HFFc6 (cell line): ENCODE measurements at places on chromosomes 12 and 14. TPM values are rescaled to one million over a fixed set of nuclear protein-coding genes. Genes with fewer than 3 reads are reported as not detected.

Gene POTEM
- total RNA-seq, result not detected in 2 replicates

DNA sequence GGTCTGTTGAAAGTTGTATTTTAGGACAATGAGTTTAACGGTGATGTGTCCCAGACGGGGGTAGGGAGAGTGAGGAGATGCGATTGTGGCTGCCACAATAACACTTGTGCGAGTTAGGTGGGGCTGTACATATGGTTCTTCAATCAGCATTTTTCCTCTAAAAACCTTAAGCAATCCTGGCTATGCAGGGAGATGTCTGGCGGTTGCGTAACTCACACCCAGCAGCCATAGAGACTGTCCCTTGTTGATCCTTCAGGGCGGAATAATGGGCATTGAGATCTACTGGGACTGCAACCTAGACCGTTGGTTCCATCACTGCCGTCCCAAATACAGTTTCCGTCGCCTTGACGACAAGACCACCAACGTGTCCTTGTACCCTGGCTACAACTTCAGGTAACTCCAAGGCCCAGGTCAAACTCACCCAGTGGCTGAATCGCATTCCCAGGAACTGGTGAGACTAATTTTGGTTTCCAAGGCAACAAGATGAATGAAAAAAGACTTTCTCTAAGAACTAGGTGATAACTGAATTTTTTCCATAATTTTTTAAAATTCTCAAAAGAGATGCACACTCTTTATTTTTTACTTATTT lies 34.6 kb downstream of the P2RX7 start:
- H3K27ac ChIP-seq, result no peak overlapping the region
- peaks cover 14% of the 10 kb centered on the region for H3K4me1 ChIP-seq
- no peak for DNase-seq
- H3K4me3 ChIP-seq, result no peak overlapping the region
- no peaks in the 10 kb centered on the region for H3K36me3 ChIP-seq

- H3K27ac ChIP-seq, result no peak overlapping the region
- no peaks in the 10 kb centered on the region for H3K36me3 ChIP-seq
- DNase-seq, result no peak
- no peak overlapping the region for H3K4me3 ChIP-seq
- peaks cover 56% of the 10 kb centered on the region for H3K4me1 ChIP-seq
Observed at GRCh38 chr12:180445-180844, 33.5 kb downstream of the SLC6A12 start.

DNA sequence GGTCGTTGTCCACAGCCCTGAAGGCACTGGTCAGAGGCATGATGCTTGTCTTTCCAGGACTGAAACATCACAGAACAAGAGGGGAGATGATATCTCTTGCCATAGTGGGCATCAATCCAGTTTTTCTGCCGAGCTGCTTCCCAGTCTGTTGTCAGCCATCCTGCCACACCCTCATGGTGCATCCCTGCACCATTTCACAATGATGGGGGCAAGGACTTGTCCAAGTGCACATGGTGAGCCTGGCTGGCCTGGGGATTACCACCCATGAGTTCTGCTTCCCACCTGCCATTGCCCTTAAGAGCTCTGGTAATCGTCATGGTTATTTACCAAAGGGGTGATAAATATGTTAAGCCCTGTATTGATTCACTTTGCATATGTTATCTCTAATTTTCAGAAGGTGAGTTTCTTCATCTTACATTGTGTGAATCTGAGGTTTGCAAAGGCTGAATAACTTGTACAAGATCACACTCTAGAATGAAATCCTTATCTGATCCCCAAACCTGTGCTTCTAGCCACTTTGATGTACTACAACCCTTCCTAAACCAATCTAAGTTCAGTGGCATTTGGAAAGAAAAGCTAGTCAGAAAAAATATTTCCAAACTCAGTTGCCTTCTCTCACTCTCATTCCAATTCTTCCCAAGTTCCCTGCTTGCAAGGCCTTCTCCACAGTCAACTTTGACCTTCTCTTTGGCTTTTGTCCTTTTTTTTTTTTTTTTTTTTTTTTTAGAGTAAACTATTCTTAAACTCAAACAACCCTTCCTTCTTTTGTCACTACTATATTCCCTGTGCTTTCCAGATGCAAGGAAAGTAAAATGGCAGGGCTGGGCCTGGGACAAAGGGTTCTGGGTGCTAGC lies 2.3 kb downstream of the AVIL start:
- H3K27me3 ChIP-seq, result no peaks in the 10 kb centered on the region; the same call in 1 of the 2 replicates
- no peak overlapping the region for H3K27ac ChIP-seq
- peak; percentile 13 for DNase-seq

GRCh38 chr14:37201724-37202123 lies 4.0 kb downstream of the MIPOL1 start:
- H3K4me3 ChIP-seq, result no peak overlapping the region
- H3K27ac ChIP-seq, result no peak overlapping the region
- DNase-seq, result no peak

- no peaks in the 10 kb centered on the region for H3K36me3 ChIP-seq
- H3K27ac ChIP-seq, result no peak overlapping the region
- H3K4me1 ChIP-seq, result no peaks in the 10 kb centered on the region
- H3K4me3 ChIP-seq, result no peak overlapping the region
- no peak for DNase-seq
Observed at GRCh38 chr14:34347683-34348082, 114.4 kb downstream of the SPTSSA start.

DNA sequence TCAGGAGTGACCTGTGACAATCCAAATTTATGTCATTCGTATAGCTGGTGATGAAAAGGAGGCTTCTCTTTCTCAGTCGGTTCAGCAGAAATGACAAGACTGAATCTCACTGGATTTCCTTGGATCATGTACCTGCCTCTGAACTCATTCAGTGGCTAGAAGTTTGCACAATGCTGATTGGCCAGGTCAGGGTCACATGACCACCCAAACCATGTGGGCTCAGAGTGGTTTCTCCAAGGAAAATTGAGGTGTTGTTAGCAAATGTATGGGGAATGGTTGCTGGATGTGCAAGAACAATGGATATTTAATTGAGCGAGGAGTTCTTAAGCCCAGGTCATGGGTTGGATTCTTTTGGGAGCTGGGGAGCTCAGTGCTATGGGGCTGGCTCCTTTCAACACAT lies 227.5 kb downstream of the AACS start:
- no peak for DNase-seq
- H3K4me1 ChIP-seq, result no peaks in the 10 kb centered on the region
- H3K27me3 ChIP-seq, result no peaks in the 10 kb centered on the region; the same call in 1 of the 2 replicates
- H3K4me3 ChIP-seq, result no peak overlapping the region

DNA sequence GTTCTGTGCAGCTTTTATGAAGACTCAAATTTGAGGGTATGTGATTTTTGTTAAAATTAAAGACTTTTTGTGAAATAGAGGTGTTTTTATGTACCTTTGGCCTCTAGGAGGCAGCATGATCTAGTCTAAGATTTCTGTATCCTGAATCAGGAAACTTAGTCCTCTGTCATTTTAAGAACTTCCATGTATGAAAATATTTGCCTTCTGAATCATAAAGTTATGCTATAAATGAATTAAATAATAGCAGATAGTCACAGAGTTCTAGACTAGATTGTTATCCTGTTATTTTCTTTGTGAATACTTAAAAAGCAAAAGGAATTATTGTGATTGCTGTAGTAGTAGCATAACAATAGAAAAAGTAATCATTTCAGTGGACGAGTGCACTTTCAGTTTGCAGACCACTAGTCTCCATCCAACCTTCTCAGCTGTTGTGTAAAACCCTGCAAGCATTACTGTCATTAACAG lies 56.3 kb downstream of the FGD4 start:
- peak overlapping the region; percentile 74 for H3K4me3 ChIP-seq
- H3K36me3 ChIP-seq, result no peaks in the 10 kb centered on the region
- no peaks in the 10 kb centered on the region for H3K27me3 ChIP-seq

DNA sequence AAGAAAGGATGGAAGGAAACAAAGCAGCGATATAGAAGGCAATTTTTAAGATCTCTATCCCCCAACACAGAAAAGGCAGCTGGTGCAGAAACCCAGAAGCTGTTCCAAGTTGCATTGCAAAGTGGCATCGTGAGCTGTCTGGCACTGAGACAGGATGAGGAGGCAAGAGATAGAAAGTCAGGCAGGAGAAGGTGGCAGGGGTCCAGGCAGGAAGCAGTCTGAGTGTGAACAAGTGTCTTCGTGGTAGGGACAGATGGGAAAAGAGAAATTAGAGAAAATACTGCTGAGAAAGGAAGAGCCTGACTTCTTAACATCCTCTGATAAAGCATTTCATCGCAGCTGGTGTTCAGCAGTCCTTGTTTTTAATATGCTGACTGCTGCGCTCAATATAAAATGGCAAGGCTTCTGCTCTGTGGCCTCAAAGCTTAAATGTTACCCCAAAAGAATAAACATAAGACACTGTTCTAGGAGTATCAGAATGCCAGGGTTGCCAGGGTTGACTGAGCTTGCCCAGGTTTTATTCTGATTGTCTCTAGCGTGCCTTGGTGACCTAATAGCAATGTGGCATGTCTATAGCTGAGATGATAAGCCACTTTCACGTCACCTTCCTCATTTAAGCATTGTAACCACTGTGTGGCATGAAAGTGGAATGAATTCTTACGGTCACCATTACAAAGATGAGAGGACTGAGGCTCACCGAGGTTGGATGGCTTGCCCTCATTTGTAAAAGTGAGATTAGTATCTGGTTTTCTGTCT lies 397.6 kb downstream of the NUAK1 start:
- H3K27ac ChIP-seq, result peak overlapping the region; percentile 65; the same call in 1 of the 2 replicates
- DNase-seq, result peak; percentile 31
- H3K4me1 ChIP-seq, result peaks cover 14% of the 10 kb centered on the region
- H3K27me3 ChIP-seq, result peaks cover 3% of the 10 kb centered on the region; the same call in 1 of the 2 replicates
- no peak overlapping the region for H3K4me3 ChIP-seq
